A549 treated with CORT108297 at 1 μM for 4 hours (cell line): ENCODE measurements at places on chromosomes 2 and 18. TPM values are rescaled to one million over a fixed set of nuclear protein-coding genes. Genes with fewer than 3 reads are reported as not detected.

Gene MC4R
- not detected in 5 replicates for total RNA-seq

Gene OSR1
- 5.0 to 8.9 TPM (median 6.1 TPM) in 5 replicates for total RNA-seq

Gene ITGA6
- total RNA-seq: 35.4 to 48.1 TPM (median 44.9 TPM) in 5 replicates

Gene RGPD3
- total RNA-seq: 0.12 to 0.20 TPM (median 0.16 TPM) in 5 replicates

Gene ELOA2
- not detected in 5 replicates for total RNA-seq

Gene GALR1
- not detected in 5 replicates for total RNA-seq

Gene LRRC30
- total RNA-seq: not detected in 5 replicates

Gene TACR1
- 0.09 to 0.20 TPM (median 0.13 TPM) in 5 replicates for total RNA-seq

Gene MTLN
- total RNA-seq: 117 to 139 TPM (median 135 TPM) in 5 replicates

Gene CCDC141
- not detected in 5 replicates for total RNA-seq

Gene PID1
- 2.9 to 3.8 TPM (median 3.2 TPM) in 5 replicates for total RNA-seq

Gene UGT1A10
- total RNA-seq: 0.06 TPM in 1 of 5 replicates, not detected in the others

Gene OR6B2
- not detected in 5 replicates for total RNA-seq
